Stimulated activated CD4-positive, alpha-beta T cell treated with anti-CD3 and anti-CD28 coated beads, Interleukin-2, amount 100 ng/mL, for 4 hours (primary cell): ENCODE measurements at places on chromosomes 4 and X.

DNA sequence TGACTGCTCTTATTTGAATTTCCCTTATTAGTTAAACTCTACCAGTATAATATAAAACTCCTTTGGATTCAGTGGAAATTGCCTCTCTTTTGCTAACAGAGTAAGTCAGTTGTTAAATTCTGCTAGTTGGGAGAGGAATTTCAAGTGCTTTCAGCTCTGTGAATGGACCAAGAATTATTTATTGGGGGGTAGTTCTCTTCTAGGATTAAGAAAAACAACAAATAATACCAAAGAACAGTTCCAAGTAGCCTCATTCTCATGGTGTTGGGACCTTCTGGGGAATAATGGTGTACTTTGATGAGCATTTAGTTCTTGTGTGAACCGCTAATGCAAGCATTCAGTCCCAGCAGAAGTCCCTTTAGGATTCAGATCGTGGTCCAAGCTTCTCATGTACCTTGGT is 11.6 kb downstream of the SPARCL1 start:
- DNase-seq, result no peak

GRCh38 chrX:131073607-131074006 is 15.5 kb downstream of the ARHGAP36 start:
- DNase-seq, result no peak

DNA sequence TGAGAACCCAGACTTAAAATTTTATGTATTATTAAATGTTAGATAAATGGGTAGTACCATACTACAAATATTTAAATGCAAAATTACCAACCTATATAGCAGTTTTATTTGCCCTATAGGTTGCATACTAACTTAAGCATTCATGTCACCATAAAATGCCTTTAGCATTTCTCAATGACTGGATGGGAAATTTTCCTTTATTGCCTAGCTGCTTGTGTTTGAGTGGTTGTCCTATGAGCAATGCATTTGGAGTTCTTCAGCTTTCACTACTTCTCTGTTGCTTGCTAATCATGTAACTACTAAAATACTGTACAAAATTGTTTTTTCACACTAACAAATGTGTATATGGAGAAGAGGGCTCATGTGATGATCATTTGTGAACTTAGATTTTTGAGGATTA is 44.2 kb upstream of the CEP135 start:
- no peak for DNase-seq

- DNase-seq, result no peak
Observed at GRCh38 chr4:55793479-55793878, 26.1 kb upstream of the EXOC1L start.

- no peak for DNase-seq
Observed at GRCh38 chr4:109174224-109174953, 128.1 kb downstream of the COL25A1 start.

DNA sequence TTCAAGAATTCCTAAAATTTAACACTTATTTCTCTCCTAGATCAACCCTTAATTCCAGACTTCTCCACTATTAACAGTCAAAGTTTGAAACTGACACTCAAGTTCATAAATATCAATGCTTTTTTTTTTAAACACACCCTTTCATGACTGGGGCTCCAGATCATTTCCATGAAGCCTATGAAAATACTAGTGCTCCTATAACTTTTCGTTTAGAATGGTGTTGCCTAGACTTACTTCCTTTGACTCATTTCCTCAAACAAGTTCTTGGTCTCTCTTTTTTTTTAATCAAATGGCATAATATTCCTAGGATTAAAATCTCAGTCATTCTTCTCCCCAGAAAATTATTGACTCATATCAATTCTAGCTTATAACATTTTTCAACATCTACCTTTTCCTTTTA is 13.1 kb downstream of the ZMAT1 start:
- no peak for DNase-seq

- no peak for DNase-seq
Observed at GRCh38 chrX:150531467-150531866, 37.0 kb upstream of the MTM1 start.

DNA sequence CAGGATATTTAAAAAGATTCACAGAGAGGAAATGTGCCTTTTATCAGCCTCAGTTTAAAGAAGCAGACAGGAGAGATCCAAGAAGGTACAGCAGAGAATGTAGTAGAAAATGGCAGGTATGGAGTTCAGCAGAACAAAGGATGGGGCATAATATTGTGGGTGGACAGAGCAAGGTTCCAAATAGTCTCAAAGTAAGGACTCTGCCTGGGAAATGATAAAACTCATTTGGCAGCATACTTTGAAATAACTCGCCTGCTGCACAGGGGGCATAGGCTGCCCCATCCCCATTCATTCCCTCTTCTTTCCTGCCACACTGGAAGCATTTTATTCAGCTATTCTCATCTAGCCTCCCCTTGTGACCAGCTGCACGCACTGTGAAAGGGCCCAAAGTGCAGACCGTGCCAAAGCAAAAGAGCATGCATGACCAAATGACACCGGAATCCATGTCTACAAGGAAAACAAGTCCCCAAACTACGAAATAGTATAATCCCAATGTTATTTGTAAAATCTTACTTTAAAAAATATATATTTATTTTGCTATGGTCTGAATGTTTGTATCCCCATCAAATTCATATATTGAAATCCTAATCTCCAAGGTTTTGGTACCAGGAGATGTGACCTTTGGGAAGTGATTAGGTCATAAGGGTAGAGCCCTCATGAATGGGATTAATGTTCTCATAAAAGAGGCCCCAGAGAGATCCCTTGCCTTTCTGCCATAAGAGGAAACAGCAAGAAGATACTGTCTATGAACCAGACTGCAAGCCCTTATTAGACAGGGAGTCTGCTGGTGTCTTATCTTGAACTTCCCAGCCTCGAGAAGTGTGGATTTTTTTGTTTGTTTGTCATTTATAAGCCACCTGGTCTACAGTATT is 77.4 kb upstream of the PRSS48 start:
- DNase-seq, result no peak

DNA sequence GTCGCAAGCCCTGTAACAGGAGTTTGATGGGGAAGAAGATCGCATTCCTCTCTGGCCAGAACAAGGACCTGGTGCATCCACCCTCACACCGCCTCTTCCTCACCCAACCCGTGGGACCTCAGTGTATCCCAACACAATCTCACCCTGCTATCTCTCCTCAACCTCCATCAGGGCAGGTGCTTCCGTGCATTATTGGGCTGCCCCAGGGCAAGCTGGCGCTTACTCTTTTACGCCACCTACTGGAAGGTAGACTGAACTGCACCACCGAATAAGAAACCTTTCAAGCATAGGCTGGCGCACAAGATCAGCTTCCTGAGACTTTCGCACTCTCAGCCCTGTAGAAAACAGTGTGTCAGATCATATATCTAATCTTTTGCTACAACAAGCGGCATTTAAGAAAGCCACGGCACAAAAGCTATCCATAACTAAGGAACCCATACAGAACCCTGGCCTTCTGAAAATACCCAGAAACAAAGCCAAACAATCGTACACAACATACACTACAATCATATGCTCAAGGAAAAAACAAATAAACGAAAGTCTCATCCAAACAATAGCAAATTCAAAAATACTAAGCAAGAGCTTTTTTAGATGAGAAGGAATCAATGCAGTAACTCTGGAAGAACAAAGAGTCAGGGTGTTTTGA is 209.3 kb downstream of the UGT8 start:
- DNase-seq, result no peak

GRCh38 chr4:120633810-120634209 is 288.7 kb downstream of the PRDM5 start:
- no peak for DNase-seq

- DNase-seq, result no peak
Observed at GRCh38 chr4:183014361-183015084, 84.5 kb upstream of the WWC2 start.

- no peak for DNase-seq
Observed at GRCh38 chrX:127879585-127879984, 172.6 kb downstream of the ACTRT1 start.

GRCh38 chr4:48307528-48307927 is 33.8 kb upstream of the SLAIN2 start:
- no peak for DNase-seq

- no peak for DNase-seq
Observed at GRCh38 chrX:126994032-126994600, 174.6 kb downstream of the PRR32 start.

DNA sequence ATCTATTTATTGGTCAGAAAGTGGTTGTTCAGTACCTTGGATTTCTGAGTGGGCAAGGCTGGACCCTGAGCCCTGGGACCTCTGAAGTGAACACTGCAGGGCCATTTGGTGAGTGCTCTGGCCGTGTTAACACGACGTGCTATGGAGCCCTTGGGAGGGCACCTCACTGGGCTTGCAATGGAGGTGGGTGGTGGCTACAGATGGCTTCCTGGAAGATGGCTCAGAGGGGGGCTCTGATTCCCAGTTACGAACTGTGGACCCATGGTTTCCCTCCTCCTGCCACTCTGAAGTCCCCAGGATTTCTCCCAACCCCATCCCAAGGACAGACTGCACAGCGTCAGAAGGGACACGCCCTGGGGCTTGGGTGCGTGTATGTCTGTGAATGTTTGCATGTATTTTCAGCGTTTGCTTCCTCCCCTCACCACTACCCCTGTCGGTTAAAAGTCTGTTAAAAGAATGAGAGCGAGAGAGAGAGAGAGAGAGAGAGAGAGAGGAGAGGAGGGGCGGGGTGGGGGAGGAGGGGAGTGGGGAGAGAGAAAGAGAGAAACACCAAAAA is 3.7 kb upstream of the RHOH start:
- DNase-seq, result no peak

DNA sequence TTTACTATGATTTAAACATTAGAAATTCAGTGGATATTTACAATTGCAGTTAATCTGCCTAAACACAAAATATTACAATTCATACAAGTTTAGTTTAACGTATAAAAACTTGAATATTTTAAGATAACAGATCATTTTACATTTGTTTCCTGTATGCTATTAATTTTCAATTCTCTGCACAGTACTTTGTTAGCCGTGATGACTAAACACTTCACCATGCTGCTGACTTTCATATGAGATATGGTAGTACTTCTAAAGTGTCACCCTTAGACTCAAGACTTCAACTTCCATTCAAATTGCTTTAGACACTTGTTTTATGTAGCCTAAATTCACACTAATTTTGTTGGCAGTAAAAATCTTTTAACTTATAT is 1646.4 kb upstream of the ADGRL3 start:
- DNase-seq, result no peak

DNA sequence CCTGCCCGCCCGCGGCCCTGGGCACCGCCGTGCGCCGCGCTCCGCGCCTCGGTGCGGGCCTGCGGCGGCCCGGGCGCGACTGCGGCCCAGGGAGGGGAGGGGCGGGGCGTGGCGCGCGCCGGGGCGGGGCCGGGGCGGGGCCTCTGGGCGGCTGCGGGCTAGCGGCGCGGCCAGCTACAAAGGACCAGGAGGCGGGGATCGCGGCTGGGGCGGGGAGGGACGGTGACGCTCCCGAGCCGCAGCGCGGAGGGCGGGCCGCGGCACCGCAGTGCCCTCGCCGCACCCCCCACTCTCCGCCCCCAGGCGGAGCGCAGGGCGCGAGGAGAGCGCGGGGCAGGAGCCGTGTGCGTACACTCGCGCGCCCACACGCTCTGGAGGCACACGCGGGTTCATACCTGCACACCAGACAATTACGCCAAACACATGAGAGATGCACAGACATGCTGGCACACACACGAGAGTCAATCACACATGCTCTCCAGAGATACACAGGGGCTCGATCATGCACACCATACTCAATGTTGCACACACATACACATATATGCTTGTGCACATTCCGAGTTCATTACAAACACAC is at the start of gene CRMP1:
CRMP1 (minus strand) TSS at position 83 of the 577 bp plus-strand sequence. CDS start 117 bp downstream, outside the sequence.
- no peak for DNase-seq

DNA sequence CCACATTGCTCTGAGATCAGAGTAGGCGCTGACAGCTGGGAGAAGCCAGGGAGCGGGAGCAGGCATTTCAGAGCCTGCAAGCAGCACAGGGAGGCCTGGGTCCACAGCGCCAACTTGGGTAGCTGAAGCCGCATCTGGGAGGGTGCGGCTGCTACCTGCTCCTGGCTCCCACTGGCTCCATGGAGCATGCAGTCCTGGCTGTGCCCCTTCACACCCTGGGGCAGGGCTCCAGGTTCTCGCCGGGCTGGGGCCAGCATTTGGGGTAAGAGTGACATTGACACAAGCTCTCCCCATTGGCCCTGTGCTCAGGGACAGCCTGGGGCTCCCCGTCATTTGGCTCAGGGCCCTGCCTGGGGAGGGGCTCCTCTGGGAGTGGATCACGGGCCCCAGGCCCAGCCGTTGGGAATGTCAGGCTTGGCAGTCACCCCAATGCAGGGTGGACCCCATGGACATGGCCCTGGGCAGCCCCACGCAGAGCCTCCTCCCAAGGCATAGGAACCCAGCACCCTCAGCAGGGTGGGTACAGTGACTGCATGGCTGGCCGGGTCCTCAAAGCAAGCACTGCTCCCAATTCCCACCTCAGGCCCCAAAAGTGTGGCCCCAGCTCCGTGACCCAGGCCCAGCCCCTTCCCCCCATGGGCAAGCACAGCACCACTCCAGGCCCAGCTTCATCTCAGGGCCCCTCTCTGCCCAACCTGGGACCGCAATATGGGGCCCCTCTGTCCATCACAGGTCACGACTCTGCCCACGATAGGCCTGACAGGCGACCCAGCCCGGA is 82.4 kb downstream of the PRDM5 start:
- no peak for DNase-seq

DNA sequence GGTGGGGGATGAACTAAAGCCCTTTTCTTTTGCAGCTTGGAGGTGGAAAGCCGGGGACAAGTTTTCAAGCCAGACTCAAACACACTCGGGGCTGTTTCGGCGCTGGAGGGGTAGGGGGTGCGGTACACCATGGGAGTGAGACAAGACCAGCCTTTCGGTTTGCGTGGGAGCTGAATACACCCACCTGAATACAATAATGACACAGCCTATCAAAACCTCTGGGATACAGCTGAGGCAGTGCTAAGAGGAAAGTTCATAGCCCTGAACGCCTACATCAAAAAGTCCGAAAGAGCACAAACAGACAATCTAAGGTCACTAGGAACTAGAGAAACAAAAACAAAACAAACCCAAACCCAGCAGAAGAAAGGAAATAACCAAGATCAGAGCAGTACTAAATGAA is 163.3 kb downstream of the ATRX start:
- no peak for DNase-seq

DNA sequence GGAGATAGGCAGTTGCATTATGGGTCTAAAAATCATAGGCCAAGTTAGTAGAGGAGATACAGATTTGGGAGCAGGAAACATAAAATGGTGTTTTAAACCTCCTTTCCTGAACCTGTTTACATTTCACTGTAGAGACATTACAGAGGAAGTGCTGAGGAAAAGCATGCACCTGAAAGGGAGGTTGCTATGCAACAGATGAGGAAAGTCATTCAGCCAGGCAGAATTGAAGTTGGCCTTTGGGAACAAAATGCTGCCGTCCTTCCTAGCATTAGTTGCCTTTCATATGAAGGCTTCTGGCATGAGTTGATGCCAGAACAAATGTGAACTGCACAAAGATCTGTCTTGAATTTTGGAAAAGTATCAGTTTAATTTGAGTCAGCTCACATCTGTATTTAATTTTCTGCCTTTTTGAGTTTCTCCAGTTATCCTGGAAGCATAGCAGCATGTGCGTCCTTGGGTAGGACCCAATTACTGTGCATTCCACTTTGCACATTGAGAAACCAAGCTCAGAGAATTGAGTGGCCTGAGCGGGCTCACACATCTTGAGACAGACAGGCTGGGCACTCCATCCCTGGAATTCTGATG is 38.2 kb downstream of the MAGED1 start:
- no peak for DNase-seq

- DNase-seq, result no peak
Observed at GRCh38 chr4:106201373-106201772, 114.6 kb downstream of the TBCK start.

- DNase-seq, result no peak
Observed at GRCh38 chr4:101187841-101188240, 159.5 kb downstream of the PPP3CA start.
